Liver (tissue), 10 donors: ENCODE measurements at places on chromosomes 12 and 14.

GRCh38 chr12:95820096-95820703 lies 29.6 kb upstream of the NTN4 start:
- peak; percentile 51 for DNase-seq

DNA sequence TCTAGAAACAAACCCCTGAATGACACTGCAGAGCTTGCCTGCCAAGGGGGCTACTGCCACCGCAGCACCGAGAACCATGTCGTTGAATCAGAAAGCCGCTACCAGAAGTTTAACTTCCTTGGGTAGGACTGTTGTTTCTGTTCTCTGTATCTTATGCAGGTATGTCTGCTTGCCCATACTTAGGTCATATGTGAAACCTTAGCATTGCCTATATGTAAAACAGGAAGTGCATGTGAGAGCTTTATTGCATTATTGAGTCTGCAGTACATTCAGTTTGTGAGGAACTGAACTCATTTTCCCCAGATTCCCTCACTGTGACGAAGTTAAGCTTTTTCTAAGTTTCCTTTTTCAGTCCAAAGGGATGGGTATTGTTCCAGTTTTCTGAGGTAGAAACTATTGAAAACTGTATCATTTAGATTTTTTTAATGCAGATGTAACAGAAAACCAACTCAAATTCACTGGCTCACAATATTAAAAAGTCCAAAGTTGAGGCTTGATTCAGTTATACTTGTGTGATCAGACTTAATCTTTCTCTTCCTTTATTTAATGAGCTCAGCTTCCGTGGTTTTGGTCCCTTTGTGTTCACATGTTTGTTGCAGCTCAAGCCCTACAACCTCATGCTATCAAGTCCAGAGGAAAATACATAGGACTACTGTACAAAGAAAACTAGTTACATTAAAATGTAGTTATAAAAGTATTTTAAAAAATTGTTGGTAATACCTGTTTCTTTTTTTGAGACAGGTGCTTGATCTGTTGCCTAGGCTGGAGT lies 6.9 kb downstream of the FBXO34 start:
- no peak for DNase-seq

DNA sequence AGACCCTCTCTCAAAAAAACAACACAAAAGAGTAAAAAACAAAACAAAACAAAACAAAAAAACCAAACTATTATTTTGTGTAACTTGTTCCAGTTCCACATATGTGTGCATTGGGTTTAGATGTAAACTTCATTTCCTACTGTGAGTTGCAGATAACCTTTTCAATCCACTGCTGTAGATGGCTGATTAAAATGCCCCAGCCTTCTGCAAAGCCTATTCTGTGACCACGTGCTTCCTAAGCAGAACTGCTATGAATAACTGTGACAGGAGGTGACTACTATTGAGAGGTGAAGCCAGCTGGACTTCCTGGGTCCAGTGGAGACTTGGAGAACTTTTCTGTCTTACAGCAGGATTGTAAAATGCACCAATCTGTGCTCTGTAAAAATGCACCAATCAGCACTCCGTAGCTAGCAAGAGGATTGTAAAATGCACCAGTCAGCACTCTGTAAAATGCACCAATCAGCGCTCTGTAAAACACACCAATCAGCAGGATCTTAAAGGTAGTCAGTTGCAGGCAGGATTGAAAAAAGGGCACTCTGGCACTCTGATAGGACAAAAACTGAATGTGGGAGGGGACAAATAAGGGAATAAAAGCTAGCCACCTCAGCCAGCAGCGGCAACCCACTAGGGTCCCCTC lies 10.3 kb upstream of the ELK3 start:
- no peak for DNase-seq

- DNase-seq: no peak
Measured at GRCh38 chr14:90419200-90419599, 22.4 kb downstream of the CALM1 start.

DNA sequence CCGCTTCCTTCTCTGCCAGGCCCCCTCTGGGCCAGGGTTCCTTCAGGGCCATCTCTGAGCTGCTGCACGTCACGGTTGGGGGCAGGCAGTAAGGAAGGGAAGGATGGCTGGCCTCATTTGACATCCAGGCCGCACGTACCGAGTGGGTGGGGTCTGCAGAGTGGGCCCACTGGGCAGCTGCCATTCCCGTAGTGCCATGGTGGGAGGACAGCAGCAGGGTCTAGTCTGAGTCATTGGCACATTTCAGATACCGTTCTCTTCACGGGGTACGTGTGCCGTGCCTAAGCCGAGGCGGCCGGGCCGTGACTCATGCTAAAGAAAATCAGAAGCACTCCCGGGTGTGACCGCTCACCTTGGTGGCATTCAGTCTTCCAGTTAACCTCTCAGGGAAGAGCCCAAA lies 43.9 kb downstream of the IL31 start:
- no peak for DNase-seq

DNA sequence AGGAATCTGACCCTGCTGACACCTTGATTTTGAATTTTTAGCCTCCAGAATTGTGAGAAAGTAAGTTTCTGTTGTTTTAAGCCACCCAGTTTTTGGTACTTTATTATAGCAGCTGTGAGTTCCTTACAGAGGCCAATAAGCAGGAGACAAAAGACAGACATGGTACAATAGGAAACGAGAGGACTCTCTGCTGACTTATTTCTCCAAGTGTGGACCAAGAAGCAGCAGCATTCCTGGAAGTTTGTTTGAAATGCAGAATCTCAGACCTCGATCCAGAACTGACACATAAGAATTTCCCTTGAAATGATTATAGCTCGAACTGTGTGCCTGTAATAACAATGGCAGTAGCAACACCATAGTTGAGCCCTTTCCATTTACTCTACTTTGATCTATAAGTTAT lies 31.9 kb upstream of the LUM start:
- DNase-seq: no peak
